CMK (cell line): ENCODE measurements at places on chromosomes 3 and 15.

DNA sequence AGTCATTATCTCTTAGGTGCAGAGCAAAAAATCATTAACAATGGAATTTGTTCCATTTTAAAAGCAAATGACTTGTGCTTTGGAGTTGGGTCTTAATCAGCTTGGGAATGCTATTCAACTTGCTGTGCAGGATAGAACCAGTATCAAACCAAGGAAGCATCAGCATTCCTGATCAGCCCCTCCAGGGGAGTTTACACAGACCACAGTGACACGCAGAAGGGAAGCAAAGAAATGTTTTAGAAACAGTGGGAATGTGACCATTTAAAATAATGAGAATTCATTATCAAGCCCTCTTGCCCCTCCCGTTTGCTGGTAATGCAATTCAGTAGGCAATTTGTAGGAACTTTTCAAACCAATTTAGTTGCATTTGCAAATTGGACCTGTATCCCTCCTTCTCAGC lies 155.1 kb downstream of the LRTM1 start:
- DNase-seq = no peak

DNA sequence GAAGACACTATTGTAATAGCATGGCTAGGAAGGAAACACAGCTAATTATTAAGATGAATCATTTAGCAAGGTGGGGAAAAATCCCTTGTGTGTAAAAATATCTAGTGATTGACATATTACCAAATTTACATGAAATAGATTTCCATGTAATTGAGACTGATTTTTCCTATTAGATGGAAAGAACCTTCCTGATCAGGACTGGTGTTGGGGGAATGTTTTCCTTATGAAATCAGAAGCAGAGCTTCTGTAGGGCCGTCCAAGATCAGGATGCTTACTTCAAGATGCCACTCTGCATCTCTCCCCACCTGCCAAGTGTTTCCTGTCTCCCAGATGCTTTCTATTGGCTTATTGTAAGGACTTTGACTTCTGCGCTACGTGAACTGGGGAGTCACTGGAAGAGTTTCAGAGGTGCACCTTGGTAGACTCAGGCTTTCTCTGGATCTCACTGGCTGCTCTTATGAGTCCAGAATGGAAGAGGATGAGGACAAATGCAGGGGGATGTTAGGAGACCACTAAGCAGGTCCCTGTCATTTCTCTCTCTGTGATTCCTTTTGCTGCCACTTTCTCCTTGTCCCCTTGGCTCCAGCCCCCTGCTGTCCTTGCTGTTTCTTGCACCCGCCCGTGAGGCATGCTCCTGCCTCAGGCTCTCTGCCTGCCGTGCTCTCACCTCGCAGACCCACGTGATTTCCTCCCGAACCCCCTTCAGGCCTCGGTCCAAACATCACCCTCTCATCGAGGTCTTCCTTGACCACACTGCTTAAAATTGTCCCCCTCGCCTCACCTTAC lies 30.1 kb downstream of the BTD start:
- DNase-seq = no peak

- no peak for DNase-seq
These were observed 522.3 kb downstream of the IGSF11 start for GRCh38 chr3:118512301-118512700.

- DNase-seq = no peak
These were observed 184.5 kb downstream of the NR1D2 start for GRCh38 chr3:24129549-24129948.

DNA sequence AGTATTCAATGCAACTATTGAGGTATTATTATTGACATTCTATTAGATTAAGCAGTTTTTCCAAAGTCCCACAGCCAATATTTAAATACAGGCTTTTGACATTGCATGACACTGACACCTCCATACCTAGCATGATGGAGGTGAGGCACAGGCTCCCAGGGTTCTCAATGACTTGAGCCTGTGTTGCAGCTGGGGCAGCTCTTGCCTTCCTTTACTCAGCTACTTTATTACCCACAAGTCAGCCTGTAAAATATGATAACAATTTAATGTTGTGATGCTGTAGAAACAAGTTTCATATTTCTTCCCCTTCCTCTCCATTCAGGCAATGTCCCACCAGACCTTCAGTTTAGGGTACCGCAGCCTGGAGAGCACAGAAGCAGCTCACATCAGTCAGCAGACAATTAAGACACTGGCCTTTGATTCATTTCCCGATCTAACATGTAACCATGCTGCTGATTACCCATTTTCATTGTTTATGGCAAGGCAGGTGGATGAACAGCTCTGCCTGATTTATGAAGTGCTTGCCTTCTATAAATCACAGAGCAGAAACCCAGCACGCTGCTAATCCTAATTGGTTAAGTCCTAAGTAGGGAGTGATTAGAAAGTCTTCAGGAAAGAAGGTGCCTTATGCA lies 826.1 kb downstream of the AGBL1 start:
- no peak for DNase-seq

DNA sequence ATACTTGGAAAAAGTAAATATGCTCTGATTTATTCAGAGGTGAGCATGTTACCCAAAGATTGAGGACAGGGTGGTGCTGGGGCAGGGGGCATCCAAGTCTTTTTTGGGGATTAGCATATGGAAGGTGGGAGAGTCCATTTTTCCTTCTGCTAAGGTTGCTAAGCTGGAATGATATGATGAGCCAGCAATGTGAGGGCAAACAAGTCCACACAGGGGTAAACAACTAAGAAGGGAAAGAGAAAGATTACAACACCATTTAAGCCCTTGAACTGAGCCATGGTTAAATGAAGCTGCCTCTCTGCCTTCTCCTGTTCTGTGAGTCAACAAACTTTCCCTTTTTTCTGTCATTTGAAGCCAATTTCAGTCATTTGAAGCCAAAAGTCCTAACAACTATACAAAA lies 89.0 kb downstream of the RPL22L1 start:
- DNase-seq = no peak

DNA sequence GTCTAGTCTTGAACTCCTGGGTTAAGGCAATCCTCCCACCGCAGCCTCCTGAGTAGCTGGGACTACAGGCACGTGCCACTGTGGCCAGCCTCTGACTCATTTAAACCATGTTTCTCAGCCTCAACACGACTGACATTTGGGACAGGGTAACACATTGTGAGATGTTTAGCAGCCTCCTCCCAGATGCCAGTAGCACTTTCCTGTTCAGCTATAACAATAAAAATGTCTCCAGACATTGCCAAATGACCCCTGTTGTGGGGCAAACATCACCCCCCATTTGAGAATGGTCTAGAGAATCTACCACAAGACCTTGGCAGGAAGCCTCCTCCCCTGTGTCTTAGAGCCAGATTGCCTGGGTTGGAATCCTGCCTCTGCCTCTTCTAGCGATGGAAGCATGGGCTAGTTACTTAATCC lies 8.4 kb downstream of the TMEM40 start:
- no peak for DNase-seq
